ENCODE measurements at places on chromosomes 12 and 14. TPM values are rescaled to one million over a fixed set of nuclear protein-coding genes. Genes with fewer than 3 reads are reported as not detected.

SPX gene
- 13.3 TPM for total RNA-seq

TTC9 gene
- 1.8 TPM for total RNA-seq

NUAK1 gene
- 10.7 TPM for total RNA-seq

PDZRN4 gene
- 3.4 TPM for total RNA-seq

HOXC6 gene
- total RNA-seq, result 17.0 TPM

ZNF705A gene
- total RNA-seq, result not detected

SSTR1 gene
- 0.99 TPM for total RNA-seq

CCDC177 gene
- total RNA-seq, result not detected

FLRT2 gene
- total RNA-seq, result 256 TPM

DEGS2 gene
- 11.5 TPM for total RNA-seq

IKZF4 gene
- 6.0 TPM for total RNA-seq

SPRYD3 gene
- total RNA-seq, result 15.9 TPM

SERPINA3 gene
- total RNA-seq, result 0.29 TPM

PRPF39 gene
- 77.8 TPM for total RNA-seq

MGAT2 gene
- total RNA-seq, result 24.9 TPM

KRT7 gene
- total RNA-seq, result 43.1 TPM

GPR162 gene
- 13.5 TPM for total RNA-seq

GPR68 gene
- 0.64 TPM for total RNA-seq

AMHR2 gene
- 0.47 TPM for total RNA-seq

IQSEC3 gene
- total RNA-seq, result 2.9 TPM

ANKRD33 gene
- total RNA-seq, result 0.64 TPM

IRF9 gene
- total RNA-seq, result 58.3 TPM

RNU4-1 gene
- under 0.01 TPM for total RNA-seq

SETD1B gene
- total RNA-seq, result 12.6 TPM

CMA1 gene
- not detected for total RNA-seq

GNG2 gene
- 53.6 TPM for total RNA-seq

CISTR gene
- not detected for total RNA-seq

ERBB3 gene
- total RNA-seq, result 123 TPM

LGR5 gene
- 7.5 TPM for total RNA-seq

ERP27 gene
- 14.0 TPM for total RNA-seq

KLRK1 gene
- 0.41 TPM for total RNA-seq

RBMS2 gene
- total RNA-seq, result 29.1 TPM

HHIPL1 gene
- 3.4 TPM for total RNA-seq

ORAI1 gene
- total RNA-seq, result 21.0 TPM

KRT75 gene
- total RNA-seq, result not detected

TAC3 gene
- 1.6 TPM for total RNA-seq

KRT71 gene
- total RNA-seq, result 0.29 TPM

FAM90A1 gene
- 0.18 TPM for total RNA-seq

SIX6 gene
- total RNA-seq, result not detected

OR6C2 gene
- total RNA-seq, result not detected
